ENCODE measurements at places on chromosomes 11 and 22.

DNA sequence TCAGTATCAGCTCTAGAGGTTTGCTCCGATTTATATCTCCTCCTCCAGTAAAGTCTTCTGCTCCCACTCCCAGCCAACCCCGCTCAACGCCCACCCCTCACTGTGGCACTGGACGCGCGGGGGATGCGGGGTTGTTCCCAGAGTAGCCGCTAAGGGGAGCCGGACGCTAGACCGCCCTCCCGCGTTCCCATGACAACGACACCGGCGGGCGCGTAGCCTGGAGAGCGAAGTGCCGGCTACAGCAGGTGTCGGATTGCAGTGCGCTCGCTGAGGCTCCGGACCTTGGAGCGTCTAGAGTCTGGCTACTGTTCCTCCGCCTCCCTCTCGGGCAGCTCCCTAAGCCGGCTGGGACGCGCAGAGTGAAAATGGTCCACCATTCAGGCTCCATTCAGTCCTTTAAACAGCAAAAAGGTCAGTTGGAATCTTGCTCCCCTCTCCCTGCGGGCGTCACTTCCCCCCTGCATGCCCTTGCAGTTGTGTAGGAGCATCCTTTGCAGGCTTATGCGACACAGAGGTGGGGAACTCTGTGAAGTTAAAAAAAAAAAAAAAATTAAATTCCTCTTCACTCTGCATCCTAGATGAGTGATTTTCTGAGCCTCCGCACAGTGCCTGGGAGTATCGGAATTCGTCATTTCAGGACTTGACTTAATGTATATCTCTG, at the start of gene ANO3:
Gene ANO3, plus strand, starts transcription at position 220 of the 661 bp plus-strand sequence. Its CDS starts 146 bp downstream, at position 366.
- DNase-seq = peak; percentile 84

- no peak for DNase-seq
Observed at GRCh38 chr11:70466154-70466553, 67.8 kb downstream of the CTTN start.

- no peak for DNase-seq
Observed at GRCh38 chr11:70226967-70227366, 23.9 kb downstream of the FADD start.

DNA sequence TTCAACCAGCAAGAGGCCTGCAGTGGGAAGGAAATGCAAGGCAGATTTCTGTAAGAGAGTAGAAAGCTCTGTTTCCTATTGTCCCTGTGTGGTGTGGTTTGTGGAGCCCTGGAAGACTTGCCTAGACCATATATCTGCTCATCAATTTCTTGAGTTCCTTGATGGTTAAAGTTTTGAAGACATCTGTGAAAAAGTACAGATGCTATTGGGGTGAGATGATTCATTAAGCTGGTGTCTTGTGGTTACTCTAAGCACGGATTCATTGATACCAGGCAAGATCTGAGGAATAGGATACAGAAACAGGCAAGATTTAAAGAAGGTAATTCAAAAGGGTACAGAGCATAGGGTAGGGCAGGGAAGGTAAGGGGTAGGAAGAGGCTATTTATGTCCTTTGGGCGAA, 275.8 kb upstream of the SESN3 start:
- no peak for DNase-seq

DNA sequence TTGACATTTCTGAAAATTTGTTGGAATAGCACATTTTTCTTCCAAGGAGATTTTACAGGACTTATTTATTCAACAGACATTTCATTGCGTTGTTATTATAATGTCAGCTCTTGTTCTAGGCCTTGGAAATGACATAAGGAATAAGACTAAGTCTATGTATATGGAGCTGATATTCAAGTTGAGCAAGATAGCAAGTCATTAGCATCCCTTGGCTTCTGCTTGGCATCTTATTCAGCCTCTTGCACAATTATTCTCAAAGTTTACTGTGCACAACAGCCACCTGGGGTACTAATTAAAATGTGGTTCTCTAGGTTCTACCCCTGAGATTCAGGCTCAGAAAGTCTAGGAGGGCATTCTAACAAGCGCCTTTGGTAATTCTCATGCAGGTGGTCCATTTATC, 304.8 kb upstream of the DDI1 start:
- DNase-seq = no peak

DNA sequence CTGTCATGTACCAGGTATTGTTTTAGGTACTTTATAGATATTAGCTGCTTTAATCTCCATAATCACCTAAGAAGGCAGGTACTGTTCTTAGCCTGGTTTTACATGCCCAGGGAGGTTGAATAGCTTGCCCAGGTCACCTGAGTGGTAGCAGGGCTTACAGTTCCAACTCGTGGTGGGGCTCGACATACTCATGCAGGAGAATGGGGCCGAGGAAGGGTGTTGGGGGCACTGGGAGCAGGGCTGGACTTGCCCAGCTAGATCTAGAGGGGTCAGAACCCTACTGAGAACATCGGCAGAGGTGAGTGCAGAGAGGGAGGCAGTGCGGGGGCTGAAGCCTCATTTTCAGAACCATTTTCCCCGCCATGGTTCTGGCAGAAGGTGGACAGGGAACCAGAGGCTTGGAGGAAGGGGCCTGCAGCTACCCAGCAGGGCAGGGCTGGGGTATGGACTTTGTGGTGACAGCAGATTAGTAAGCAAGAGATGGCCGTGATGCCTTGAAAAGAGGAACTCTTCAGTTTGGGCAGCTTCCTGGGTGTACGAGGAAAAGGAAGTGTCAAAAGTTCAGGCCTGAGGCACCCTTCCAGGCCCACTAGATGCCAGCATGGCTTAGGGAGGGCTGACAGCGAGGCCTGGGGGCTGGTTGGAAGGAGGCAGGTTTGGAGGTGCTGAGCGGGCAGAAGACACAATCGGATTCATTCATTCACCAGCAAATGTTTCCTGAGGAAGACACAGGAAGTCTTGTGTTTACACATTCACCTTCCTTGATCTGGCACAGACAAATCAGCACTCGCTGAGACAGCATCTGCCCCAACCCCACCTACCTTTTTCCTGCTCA, 54.7 kb upstream of the LYVE1 start:
- no peak for DNase-seq

GRCh38 chr22:44609400-44609988, 92.5 kb upstream of the PRR5 start:
- no peak for DNase-seq

DNA sequence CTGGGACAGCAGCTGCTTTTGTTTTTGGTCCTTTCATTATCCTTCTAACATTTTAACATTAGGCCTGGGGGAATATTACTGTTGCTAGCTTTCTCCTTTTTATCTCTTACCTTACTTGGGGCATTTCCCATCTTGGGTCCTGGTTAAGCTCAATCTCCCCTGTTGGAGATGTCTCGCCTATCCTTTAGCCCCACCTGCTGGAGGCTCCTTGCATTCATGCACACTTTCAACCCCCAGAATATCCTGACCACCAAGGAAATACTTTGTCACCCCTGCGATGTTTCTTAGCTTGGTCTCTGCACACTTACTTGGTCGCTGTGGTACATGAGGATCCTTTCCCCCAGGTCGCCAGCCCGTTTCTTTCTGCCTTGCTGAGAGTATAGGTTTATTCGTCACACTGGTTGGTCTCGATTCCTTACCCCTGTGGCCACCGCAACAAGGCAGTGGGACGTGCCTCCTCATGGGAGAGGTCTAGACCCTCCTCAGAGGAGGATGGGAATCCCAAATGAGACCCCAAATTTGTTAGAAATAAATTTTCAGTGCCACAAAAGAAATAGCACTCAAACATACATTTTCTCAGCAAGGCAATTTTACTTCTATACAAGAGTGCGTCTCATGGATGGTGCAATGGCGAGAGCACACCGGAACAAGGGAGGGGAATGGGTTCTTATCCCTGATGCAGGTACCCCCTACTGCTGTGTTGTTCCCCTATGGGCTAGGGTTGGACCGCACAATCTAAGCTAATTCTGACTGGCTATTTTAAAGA, 5.4 kb upstream of the TXN2 start:
- peak; percentile 60 for DNase-seq

GRCh38 chr22:46843821-46844255, 81.4 kb downstream of the TBC1D22A start:
- DNase-seq = no peak

GRCh38 chr22:35154937-35155387, 89.0 kb downstream of the ISX start:
- DNase-seq = peak; percentile 81

- no peak for DNase-seq
Observed at GRCh38 chr11:122809866-122810265, 28.4 kb upstream of the CRTAM start.

DNA sequence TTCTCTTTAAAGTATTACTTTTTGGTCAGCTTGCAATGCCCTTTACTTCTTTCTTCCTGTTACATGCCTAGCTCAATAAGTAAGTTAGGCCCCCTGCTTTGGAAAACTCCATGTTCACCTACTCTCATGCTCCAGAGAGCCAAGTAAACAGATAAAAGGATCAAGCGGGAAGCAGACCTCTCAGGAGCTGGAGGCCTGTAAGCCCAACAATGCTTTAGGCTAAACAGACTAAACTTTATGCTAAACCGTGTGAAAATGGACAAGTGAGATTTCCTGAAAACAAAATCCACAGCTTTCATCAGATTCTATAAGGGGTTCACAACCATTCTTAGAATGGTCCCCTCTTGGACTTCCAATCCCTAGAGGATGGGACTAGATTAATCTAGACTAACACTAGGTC, 40.2 kb downstream of the CELF1 start:
- no peak for DNase-seq

GRCh38 chr11:76889411-76889975, 28.8 kb downstream of the ACER3 start:
- DNase-seq = no peak

DNA sequence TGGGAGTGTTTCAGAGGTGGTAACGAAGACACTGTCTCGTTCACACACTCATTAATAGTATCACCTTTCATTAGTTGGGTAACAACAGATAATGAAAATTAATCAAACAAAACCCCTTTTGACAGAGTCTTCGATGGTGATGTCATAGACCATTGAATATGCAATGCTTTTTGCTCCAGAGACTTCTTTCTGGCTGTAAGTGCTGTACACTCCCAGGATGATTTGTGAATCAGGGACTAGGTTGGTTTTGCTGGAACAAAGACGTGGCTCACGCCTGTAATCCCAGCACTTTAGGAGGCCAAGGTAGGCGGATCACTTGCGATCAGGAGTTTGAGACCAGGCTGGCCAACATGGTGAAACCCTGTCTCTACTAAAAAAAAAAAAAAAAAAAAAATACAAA, 9.5 kb upstream of the RASSF10 start:
- DNase-seq = no peak

- DNase-seq = no peak
Observed at GRCh38 chr11:35558513-35558912, 33.1 kb upstream of the PAMR1 start.

DNA sequence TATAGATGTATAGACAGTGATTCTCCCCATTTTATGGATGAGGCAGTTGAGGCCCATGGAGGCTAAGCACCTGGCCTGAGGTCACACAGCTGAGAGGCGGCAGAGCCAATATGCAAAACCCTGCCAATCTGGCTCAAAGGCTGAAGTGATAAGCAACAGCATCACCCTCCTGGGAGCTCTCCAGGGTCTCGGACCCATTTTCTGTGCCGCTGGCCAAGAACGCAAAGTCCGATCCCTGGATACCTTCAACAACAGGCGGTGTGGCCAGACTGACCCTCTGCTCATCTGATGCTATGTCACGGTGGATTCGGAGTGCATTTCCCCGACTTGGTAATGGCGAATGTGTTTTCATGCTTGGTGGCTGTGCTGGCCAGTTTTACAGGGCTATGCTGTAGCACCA, 595.0 kb downstream of the TBC1D22A start:
- no peak for DNase-seq

- DNase-seq = no peak
Observed at GRCh38 chr11:11411401-11411985, 58.4 kb upstream of the CSNK2A3 start.

DNA sequence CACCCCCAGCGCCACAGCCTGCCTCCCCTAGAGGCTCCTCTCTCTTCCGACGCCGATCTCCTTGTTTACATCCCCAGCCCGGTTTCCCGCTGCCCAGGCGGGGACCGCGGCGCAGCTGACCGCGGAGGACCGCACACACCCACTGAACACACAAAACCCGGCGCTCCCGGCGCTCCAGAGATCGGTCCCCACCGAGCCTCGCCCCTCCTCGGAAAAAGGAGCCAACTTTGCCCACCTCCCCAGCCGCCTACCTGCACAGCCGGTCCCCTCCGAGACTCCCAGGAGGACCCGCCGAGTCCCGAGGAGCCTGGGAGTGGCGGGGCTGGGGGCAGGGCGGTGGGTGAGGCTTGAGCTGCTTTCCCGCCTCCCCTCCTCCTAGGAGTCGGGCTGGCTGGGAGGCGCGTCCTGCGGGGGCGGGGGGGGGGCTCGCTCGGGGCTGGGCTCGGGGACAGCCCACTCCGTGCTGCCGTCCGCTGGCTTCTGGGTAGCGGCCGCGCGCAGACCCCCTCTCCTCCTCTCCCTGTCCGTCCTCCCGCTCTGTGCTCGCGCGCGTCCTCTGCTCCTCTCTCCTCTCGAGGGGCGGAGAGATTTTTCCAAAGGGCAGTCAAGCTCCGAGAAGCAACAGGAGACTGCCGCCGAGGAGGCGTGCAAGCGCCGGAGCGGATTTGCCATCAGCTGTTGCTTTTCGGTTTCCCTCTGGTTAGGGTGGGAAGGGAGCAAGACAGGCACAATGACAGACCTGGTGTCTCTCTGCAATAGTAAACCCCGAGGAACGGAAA, at the start of gene FXYD6:
Gene FXYD6, minus strand, starts transcription at position 318 of the 779 bp plus-strand sequence. CDS start 33,882 bp downstream, outside the sequence.
- DNase-seq = peak; percentile 63

DNA sequence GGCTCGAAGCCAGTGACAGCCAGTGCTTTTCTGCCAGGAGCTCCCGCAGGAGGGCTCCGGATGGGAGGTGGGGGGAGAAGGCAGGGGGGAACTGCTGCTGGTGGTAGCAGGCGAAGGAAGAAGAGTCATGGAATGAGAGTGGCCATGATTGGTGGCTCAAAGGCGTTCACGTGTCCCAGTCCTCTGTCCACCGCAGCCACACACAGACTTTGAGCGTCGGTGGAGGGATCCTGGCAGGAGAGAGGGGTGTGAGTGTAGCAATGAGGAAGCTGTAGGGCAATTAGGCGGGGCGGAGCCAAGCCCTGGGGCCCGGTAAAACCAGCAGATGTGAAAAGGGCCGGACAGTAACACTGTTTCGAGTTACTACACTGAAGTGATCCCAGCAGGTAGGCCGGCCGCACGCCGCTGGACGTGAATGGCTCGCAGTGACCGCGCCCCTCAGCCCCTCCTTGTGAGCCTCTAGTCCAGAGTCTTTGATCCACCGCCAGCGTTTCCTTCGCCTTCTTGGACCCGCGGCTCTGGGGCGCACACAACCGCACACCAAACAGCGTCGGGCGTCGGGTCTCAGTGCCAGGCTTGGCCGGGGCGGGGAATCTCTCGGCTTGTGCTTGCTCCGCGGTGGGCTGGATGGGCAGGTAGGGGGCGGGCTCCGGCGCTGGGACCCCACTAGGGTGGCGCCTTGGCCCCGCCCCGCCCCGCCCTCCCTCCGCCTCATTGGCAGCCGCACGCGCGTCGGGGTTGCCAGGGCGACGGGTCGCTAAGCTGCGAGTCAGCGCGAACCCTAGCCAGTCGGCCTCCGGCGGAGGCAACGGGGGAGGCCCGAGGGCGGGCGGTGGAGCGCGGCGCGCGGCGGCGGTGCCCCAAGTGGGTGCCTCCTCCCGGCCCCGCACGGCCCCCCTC, at the start of gene LRRC10B:
Gene LRRC10B, plus strand, starts transcription at position 788 of the 900 bp plus-strand sequence. CDS start 250 bp downstream, outside the sequence.
- peak; percentile 44 for DNase-seq

- no peak for DNase-seq
Observed at GRCh38 chr22:28958611-28959010, 75.2 kb downstream of the ZNRF3 start.
